Esophagus squamous epithelium (tissue), 5 donors: ENCODE measurements at places on chromosomes 11 and 22.

- DNase-seq, result no peak
These were observed 55.6 kb downstream of the WT1 start for GRCh38 chr11:32379719-32380118.

DNA sequence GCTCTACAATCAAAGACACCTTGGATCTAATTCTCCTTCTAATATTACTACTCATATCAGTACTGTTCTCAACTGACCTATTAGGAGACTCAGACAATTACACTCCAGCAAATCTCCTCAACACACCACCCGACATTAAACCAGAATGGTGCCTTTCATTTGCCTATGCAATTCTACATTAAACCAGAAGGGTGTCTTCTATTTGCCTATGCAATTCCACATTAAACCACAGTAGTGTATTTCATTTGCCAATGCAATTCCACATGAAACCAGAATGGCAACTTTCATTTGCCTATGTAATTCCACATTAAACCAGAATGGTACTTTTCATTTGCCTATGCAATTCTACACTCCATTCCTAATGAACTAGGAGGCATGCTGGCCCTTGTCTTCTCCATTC is 15.3 kb upstream of the APOL3 start:
- no peak for DNase-seq

- DNase-seq, result no peak
These were observed 50.5 kb upstream of the LRRC55 start for GRCh38 chr11:57131080-57131790.

GRCh38 chr22:17096071-17096470 is 11.3 kb downstream of the IL17RA start:
- no peak for DNase-seq

- no peak for DNase-seq
These were observed 247.5 kb upstream of the ZBED5 start for GRCh38 chr11:11105361-11105760.

GRCh38 chr11:59394186-59394585 is 32.0 kb downstream of the OR5A2 start:
- no peak for DNase-seq

GRCh38 chr11:74673693-74674360 is 57.4 kb downstream of the CHRDL2 start:
- no peak for DNase-seq

- DNase-seq, result no peak
These were observed 205.1 kb upstream of the TMEM45B start for GRCh38 chr11:129610545-129610944.

GRCh38 chr11:132644520-132645239 is 887.6 kb downstream of the OPCML start:
- no peak for DNase-seq

GRCh38 chr11:2952290-2952689 is 23.1 kb upstream of the PHLDA2 start:
- DNase-seq, result no peak

DNA sequence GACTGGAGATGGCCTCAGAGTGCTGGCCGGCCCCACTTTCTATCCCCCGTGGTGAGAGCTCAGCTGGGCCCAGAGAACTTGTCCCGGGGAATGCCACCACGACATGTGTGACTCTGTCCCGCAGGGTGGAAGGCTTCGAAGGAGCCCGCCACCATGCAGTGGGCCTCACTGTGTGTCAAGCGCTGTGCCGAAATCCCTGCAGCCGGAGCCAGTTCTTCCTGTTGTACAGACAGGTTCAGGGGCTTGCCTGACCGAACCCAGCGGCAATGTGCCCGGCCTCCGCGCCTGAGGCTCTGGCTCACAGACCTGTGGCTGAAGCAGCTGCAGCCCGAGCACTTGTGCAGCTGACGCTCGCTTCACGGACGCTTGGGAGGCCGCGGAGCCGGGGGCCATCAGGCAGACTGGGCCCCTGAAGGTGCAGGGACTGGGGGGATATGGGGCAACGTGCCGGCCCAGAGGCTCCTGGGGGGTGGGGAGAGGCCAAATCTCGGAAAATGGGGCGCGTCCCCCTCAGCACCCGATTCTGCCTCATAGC is 650 bp downstream of the PPM1F start:
- no peak for DNase-seq

GRCh38 chr22:33919391-33920196 is 682 bp downstream of the LARGE1 start:
- DNase-seq, result no peak

DNA sequence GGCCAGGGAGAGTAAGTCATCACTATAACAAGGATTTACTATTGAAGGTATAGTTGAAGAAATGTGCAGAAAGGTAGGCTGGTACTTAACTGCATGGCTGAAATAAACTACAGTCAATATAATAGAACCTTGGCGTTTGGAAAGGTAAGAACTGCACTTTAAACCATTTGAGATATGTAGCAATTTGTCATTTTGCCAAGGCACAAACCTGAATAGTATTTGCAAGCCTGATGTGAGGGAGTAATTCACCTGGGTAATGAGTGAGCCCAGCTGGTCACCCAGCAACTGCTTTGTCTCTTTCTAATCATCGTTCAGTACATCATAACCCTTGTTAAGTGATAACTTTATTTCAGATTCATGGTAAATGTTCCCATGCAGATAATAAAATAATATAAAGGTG is 62.3 kb upstream of the SCUBE2 start:
- no peak for DNase-seq

- no peak for DNase-seq
These were observed 690 bp downstream of the CSNK1E start for GRCh38 chr22:38316364-38317121.

GRCh38 chr11:90428836-90429235 is 206.0 kb upstream of the CHORDC1 start:
- DNase-seq, result no peak

DNA sequence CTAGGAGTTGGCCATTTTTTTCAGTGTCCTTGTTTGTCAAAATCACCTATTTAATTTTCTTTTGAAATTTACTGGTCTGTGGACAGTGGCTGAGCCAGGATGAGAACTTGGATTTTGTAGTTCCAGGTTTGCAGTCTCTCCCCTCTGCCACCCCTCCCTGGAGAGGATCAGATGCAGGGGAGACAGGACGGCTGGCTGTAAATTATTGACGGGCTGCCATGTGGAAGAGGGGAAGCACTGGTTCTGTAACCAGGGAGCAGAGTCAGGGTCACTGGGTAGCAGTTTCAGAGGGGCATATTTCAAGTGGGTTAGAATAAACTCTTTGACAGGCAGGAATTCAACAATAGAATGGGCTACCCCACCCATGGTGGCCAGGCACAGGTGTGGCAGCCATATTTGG is 20.6 kb upstream of the YWHAH start:
- no peak for DNase-seq

- DNase-seq, result no peak
These were observed 15.5 kb upstream of the NNMT start for GRCh38 chr11:114280696-114281095.

- no peak for DNase-seq
These were observed 20.5 kb downstream of the UBE2L3 start for GRCh38 chr22:21587803-21588611.

- no peak for DNase-seq
These were observed 18.3 kb upstream of the MUC5B start for GRCh38 chr11:1204381-1205101.

DNA sequence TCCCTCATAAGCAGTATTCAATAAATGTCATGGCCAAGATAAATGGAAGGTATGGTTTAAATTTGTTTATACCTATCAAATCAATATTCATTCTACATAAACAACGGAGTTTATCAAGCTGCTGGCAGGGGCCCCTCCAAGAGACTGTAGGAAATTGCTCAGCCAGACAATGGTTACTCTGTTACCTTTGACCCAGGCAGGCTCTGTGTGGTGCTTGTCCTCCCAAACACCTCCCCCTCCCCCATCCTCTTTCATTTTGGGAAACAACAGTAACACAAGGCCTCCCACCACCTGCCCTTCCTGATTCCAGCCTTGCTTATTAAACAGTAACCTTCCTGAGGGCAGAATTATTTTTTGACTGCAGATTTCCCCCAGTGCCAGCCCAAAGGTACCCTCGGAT is 10.5 kb upstream of the ZBTB16 start:
- no peak for DNase-seq

DNA sequence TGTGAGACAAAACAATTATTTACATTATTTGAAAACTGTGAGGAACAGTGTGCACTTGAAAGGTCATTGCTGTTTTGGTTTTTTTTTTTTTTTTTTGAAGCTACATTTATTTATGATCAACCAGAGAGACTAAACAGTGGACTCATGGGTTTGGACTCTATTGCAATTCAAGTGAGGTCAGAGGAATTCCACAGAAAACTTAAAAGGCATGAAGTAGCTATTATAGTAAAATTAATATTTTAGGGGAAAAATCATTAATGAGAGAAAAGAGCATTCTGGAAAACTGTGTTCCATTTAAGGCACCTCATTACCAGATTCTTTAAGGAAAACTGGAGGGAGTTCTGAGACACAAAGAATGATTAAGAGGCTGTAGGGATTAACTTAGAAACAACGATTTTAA is 102.8 kb downstream of the WNT11 start:
- no peak for DNase-seq

GRCh38 chr11:10459029-10459970 is 4.2 kb downstream of the AMPD3 start:
- DNase-seq, result no peak

- DNase-seq, result no peak
These were observed 120.5 kb downstream of the CACNA1I start for GRCh38 chr22:39690881-39691605.

- DNase-seq, result no peak
These were observed 36.6 kb upstream of the SYT7 start for GRCh38 chr11:61617515-61617914.

GRCh38 chr11:83970061-83970671 is 684.0 kb upstream of the CCDC90B start:
- DNase-seq, result no peak

DNA sequence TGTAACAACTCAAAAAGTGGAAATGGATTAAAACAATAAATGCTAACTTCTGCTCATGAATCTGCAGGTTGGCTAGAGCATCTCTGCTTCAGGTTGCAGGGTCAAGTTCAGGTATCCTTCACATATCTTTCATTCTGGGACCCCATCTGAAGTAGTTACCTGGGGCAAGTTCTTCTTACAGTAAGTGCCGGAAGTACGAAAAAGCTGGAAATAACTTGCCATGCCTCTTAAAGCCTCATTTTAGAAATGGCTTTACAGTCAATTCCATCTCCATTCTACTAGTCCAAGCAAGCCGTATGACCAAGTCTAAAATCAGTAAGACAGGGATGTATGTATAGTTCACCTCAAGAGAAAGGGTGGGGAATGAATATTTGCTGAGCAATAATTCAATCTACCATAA is 93.7 kb downstream of the FCHSD2 start:
- DNase-seq, result no peak

- no peak for DNase-seq
These were observed 76.0 kb upstream of the KCNQ1OT1 start for GRCh38 chr11:2775626-2776350.

DNA sequence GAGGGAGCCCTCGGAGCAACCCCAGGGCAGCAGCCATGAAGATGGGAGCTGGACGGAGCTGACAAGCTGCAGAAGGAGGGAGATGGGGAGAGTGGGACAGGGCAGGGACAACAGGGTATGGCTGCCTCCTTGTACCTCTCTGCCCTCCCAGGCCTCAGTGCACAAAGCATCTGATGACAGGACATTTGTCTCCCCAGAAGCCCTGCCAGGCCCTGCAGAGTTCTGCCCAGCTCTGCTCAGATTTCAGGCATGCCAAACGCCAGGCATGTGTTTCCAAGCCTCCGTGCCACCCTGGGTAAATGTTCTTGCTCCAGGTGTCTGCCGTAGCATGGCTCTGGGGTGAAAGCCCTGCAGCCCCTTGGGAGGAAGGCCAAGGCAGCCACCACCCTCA is 1.1 kb upstream of the IFITM10 start:
- no peak for DNase-seq

GRCh38 chr22:20090730-20091240 is 10.7 kb downstream of the DGCR8 start:
- no peak for DNase-seq

GRCh38 chr11:61609000-61609979 is 28.4 kb upstream of the SYT7 start:
- no peak for DNase-seq

DNA sequence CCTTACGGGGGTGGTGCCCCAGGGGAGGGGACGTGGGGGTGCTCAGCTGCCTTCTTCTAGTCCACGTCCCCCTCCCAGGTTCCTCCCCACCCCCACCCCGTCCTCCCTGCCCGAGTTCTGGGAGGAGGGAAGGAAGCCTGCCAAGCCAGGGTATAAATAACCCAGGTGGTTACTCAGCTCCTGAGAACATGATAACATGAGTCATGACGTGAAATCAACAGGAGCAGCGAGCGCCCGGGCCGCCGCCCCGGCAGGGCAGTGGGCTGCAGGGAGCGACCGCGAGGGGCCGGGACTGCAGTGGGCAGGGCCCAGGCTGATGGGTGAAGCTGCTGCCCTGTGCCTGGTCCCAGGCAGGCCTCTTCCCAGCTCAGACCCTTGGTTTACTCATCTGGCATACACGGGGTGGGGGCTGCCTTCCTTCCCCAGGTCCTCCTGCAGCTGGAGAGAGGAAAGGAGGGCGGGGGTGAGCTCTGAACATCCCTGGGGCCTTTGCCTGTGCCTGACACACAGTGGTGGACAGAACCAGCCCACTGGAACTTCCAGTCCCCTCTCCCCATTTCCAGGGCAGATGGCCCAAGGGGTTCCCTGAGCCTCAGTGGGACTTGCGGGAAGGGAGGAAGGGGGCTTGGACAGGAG is 8.8 kb upstream of the PDGFB start:
- no peak for DNase-seq
